CD4-positive, alpha-beta T cell treated with Interleukin-1 beta for 1 hour (primary cell): ENCODE measurements at places on chromosomes 2 and 18.

GRCh38 chr2:156447761-156448160, 11.6 kb downstream of the GPD2 start:
- no peak for DNase-seq

DNA sequence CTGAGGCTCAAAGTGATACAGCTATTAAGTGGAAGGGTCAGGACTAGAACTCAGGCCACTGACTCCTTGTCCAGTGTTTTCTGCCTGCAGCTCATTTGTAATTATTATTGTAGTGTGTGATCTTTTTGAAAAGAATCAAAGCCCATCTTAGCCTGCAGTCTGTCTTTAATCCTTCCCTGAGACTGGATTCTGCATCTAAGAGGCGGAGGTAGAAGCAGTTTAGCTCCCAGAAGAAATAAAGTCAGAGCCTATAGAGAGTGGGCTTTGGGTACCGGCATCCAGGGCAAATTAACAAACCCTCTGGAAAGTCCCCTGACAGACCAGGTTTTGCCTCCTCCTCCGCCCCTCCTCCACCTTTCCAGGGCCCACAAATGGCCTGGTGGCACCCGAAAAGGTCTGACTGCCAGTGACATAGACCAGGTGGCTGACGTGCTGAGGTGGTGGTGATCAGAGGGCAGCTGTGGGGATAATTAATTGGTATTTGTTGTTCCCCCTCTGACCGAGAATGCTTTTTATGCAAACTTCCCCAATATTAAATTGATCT, 2.2 kb upstream of the RAX start:
- DNase-seq, result no peak

DNA sequence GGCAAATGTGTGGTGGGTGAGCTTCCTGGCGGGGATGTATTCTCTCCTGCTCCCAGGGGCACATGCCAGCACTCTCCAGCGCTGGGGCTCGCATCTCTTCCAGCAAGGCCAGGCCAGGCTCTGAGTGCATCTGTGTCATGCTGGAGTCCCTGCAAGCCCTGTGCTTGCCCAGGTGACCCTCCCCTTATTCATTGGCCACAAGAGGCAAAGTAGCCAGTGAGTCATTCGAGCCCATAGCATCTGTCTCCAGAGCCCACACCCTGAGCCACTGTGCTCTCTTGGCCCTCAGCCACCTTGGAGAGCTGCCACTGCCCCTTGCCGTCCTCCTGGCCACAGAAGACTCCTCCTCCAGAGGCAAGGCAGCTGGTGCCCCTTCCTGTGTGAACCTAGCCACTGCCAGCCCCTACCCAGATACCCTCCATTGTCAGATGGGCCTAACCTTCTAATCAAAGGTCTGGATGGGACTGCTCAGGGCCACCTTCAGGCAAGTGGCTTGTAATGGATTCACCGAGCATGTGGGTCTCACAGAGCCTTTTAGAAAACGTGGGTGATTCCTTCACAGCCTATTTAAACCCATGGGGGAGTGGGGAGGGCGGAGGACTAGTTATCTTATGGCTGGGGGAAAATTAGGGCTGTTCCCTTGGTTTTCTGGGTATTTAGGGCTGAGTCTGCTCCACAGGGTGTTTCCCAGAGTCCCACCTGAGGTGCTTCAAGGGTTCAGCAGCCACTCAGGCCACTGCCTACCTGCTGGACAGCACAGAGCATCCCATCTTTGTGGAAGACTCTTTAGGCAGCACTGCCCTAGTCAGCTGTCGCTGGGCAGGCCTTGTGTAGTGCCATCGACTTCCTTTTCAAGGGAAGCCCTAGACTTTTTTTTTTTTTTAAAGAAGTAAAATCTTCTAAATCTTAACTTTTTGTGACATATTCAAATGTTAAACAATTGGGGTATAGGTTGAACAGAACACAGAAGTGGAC, 137.4 kb downstream of the ACOXL start:
- no peak for DNase-seq

DNA sequence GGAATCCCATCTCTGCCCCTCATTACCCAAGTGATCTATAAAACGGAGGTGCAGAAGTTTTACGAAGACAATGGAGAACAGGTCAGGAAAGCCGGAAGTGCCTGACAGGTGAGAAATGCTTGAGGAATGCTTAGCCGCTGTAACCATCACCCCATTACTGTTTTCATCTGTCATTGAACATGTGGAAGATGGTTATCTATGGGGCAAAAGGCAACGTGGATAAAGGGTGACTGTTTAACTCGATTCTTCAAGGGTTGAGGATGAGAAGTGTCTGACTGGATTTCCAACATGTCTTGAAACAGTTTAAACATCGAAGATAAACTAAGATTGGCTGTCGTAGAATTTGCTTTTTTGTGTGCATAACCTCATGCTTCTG, 17.3 kb downstream of the HK2 start:
- DNase-seq, result no peak

DNA sequence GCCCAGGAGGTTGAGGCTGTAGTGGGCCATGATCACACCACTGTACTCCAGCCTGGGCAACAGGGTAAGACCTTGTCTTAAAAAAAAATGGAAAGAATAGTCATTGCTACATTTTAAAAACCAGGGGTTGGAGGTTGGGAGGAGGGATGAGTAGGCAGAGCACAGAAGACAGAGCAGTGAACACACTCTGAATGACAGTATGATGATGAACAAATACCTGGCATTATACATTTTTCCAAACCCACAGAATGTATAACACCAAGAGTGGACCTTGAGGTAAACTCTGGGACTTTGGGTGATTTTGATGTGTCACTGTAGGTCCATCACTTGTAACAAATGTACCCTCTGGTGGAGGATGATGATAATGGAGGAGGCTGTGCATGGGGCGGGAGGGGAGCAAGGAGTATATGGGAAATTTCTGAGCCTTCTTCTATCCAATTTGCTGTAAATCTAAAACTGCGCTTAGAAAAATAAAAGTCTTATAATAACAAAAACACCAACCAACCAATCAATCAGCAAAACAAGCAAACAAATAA, 111.4 kb upstream of the PGAP1 start:
- DNase-seq, result no peak

DNA sequence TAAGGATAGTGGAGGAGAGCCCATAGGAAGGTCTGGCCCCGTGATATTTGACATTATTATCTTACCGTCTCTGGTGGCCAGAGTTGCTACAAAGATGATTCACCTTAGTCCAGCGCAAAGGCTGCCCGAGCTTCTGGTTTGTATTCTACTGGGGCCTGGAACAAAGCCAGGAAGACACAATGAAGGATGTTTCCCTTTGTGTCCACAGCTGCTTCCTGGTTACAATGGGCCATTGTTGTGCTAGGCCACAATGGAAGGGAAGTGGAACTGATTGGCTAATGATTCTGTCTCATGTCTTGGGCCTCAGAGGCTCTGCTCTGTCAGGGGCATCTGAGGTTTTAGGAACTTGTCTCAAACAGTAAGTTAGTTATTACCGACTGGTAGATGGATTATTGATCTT, 132.2 kb downstream of the TDRD15 start:
- DNase-seq, result peak; percentile 68

- DNase-seq, result no peak
Measured at GRCh38 chr2:9021563-9022211, 18.2 kb upstream of the MBOAT2 start.

GRCh38 chr2:42788-43187, 3.5 kb downstream of the FAM110C start:
- no peak for DNase-seq

- DNase-seq, result no peak
Measured at GRCh38 chr2:99682275-99683060, 192.7 kb upstream of the REV1 start.

- DNase-seq, result no peak
Measured at GRCh38 chr2:226902041-226902966, 66.5 kb downstream of the RHBDD1 start.

GRCh38 chr2:10245021-10245420, 57.7 kb upstream of the HPCAL1 start:
- DNase-seq, result no peak

DNA sequence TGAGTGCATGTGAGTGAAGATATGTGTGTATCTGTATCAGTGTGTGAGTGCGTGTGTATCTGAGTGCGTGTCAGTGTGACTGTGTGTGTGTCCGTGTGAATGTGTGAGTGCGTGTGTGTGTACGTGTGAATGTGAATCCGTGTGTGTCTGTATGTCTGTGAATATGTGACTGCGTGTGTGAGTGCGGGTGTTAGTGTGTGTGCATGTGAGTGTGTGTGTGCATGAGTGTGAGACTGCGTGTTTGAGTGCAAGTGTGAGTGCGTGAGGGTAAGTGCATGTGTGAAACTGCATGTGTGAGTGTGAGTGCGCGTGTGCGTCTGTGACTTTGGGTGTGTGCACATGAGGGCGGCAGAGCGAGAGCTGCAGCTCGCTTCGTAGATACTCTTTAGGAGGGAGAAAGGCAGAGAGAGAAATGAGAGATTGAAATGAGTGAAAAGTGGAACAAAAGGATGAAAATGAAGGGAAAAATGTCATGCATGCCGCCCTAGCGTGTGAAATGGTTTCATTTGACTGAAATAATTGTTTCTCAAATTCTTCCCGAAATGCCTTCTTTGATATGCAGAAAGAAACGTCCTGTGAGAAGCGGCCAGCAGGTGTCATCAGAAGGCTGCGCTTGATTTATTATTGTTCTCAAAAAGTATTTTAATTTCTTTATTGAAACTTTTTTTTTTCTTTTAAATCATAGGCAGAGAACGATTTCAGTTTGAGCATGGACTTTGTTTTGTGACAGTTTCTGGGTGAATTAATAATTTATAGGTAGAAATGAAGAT, 25.6 kb downstream of the ZNF407 start:
- DNase-seq, result peak; percentile 39

GRCh38 chr2:209565896-209566582, 142.2 kb downstream of the MAP2 start:
- DNase-seq, result no peak

GRCh38 chr2:239381709-239382134, 19.1 kb downstream of the HDAC4 start:
- DNase-seq, result no peak

- DNase-seq, result no peak
Measured at GRCh38 chr2:120052597-120052996, 39.7 kb downstream of the EPB41L5 start.

DNA sequence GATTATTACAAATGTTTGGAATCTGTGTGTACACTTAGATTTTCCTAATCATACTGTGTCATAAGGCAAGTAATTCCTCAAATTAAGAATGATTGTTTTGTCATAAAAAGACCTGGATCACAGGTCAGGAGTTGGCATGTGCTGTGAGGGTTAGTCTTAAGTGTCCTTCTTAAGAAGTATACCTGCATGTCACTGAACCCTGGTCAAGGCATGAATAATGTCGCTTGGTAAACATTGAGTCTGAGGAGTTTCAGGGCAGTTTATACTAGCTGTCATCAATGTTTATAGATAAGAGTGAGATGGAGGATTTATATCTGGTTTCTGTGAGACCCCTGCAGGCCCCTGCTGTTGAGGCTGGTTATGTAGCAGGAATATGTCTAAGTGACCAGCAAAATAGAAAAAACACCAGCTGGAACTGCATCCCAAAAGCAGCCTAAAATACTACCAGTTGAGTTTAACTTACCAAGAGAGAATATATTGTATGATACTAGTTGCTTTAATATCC, 112.0 kb upstream of the NOSTRIN start:
- DNase-seq, result no peak

DNA sequence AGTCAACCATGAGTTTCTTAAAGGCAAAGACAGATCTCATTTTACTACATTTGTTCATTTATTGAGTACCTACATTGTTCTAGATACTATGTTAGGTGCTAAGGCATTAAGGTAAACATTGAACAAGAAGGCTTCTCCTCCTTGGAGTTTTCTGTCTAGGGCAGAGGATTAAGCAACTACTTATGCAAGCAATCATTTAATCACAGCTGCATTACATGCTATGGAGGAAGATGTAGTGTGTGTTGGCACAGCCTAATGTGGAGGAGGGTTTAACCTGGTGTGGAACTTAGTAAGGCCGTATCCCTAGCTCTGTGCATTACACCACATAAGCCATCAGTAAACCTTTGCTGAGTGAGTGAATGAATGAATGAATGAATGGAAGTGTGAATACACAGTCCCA, 106.5 kb upstream of the MAP3K20 start:
- DNase-seq, result no peak

GRCh38 chr2:28188436-28188835, 204.2 kb upstream of the FOSL2 start:
- DNase-seq, result no peak

DNA sequence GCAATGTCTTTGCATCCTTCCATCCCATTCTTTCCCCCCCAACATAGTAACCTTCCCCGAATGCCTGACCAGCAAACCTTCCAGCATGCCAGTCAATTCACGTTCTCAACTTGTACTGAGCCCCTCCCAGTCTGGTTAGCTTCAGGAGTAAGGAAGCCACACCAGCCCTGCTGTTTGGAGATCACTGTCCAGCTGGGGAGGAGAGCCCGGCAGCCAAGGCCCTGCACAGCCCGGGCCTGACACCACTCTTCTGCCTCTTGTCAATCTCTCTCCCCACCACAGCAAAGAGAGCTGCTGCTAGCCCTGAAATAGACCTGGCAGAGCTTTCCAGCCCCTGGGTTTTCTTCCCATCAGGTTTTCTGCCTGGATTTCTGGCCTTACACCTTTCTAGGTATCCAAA, 185.8 kb upstream of the ID2 start:
- no peak for DNase-seq

DNA sequence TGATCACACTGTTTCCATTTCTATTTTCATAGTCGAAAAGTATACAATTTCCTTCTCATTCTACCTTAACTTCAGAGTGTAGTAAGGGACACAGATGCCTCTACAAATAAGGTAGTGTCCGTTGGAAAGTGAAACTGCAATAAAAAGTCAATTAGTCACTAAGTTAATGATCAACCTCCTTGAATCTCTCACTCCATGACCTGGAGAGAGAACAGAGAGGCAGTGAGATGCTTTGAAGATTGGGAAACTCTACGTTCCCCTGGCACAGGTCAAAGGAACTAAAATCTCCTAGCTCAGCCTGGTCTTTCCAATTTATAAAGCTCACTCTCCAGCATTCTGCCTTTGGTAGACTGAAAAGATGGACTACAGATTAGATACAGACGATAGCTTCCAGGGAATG, 153.8 kb upstream of the ACAA2 start:
- DNase-seq, result no peak

- no peak for DNase-seq
Measured at GRCh38 chr18:6744816-6745455, 15.4 kb downstream of the ARHGAP28 start.

- no peak for DNase-seq
Measured at GRCh38 chr2:149894760-149895159, 307.2 kb upstream of the MMADHC start.

- DNase-seq, result no peak
Measured at GRCh38 chr2:230908595-230909191, 16.3 kb downstream of the GPR55 start.

- DNase-seq, result no peak
Measured at GRCh38 chr2:227036527-227036926, 127.5 kb downstream of the COL4A4 start.

DNA sequence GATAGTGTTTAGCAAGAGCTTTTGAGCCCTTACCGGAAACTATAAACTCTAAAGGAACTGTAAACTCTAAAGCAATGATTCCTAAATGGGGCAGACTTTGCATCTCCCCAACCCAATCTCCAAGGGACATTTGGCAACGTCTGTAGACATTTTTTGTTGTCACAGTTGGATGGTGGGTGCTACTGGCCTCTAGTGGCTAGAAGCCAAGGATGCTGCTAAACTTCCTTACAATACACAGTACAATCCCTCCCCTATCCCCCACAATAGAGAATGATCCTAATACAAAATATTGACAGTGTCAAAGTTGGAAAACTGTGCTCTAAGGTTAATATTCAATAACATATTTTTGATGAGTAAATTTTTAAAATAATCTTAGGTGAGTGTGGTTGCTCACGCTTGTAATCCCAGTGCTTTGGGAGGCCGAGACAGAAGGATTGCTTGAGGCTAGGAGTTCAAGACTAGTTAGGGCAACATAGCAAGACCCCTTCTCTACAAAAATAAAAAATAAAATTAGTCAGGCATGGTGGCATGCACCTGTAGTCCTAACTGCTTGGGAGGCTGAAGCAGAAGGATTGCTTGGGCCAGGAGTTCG, 66.7 kb downstream of the PTPN4 start:
- DNase-seq, result peak; percentile 42
